Amniotic stem cell (primary cell): ENCODE measurements at places on chromosomes 11 and 22.

DNA sequence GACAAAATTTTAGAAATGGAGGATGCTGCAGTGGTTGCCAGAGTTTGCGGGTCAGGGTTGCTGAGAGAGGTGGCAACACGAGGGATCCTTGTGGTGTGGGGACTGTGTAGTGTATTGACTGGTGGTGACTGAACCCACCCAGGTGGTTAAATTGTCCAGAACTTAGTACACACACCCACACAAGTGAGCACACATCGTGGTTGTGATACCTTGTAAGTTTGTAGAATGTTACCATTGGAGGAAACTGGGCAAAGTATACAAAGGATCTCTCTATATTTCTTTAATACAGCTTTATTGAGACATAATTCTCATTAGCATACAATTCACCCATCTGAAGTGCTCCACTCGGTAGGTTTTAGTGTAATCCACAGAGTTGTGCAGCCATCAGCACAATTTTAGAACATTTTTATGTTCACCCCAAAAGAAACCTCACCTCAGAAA, 56.1 kb downstream of the MED15 start:
- no peak for DNase-seq

DNA sequence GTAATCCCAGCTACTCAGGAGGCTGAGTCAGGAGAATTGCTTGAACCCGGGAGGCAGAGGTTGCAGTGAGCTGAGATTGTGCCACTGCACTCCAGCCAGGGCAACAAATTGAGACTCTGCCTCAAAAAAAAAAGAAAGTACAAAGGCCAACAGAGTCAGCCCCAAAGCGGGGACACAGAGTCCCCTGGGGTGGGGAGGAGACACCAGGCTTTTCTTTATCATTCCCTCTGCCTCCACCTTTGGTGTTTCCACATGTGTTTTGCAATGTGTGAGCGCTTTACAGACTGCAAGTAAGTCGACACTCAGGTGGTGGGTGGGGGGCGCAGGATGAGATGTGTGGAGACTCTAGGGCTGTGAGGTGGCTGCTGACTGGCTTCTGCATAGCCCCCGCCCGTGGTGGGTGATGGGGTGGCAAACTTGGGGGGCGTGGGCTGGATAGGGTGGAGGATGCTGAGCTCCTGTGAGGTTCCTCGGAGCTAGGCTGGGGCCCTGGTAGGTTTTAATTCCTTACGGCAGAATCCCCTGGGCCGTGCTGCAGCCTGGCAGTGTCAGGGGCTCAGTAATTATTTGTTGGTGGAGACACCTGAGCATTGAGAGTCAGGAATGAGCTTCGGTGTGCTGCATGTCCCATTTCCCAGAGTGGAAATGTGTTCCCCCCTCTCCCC, 177.2 kb downstream of the CTTN start:
- DNase-seq, result no peak

GRCh38 chr11:130829920-130830511, 86.3 kb downstream of the SNX19 start:
- no peak for DNase-seq

GRCh38 chr22:35021161-35021560, 44.8 kb upstream of the ISX start:
- no peak for DNase-seq

DNA sequence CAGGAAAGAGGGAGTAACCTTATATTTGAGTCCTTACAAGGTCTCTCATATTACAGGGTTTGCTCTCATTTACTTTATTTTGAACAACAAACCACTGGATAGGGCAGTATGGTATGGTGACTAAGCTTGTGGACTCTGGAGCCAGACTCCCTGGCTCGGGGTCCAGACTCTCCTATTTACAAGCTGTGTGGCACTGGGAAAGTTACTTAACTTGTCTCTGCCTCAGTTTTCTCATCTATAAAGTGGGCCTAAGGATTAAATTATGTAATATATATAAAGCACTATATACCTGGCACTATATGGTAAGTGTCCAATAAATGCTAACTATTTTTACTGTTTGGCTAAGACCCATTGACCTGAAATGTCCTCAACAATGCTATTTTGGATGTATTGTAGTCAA, 1.7 kb upstream of the DCHS1 start:
- DNase-seq, result no peak

DNA sequence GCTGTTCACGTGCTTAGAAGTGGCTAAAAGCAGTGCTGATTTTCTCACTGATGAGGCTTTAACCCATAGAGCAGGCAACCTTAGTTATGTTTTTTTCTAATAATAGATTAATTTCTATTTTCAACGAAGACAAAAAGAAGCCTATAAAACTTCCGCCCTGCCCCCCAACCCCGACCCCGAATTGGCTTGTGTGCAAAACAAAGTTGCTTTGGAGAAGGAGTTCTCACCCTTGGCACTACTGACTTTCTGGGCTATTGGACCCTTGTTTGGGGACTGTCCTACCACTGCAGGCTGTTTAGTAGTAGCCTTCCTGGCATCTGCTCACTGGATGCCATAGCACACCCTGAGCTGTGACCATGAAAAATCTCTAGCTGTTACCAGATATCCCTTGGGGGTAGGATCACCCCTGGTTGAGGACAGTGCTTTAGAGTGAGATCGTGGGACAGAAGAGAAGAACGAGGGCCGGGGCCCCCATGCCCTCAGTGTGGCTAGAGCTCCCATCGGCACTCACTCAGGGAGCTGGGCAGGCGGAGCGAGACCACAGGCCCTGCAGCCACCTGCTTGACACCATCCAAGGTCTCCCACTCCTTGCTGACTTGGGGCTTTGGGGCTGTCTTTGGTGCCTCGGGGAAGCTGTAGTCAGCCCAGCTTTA, 16.9 kb downstream of the SLC37A2 start:
- no peak for DNase-seq

DNA sequence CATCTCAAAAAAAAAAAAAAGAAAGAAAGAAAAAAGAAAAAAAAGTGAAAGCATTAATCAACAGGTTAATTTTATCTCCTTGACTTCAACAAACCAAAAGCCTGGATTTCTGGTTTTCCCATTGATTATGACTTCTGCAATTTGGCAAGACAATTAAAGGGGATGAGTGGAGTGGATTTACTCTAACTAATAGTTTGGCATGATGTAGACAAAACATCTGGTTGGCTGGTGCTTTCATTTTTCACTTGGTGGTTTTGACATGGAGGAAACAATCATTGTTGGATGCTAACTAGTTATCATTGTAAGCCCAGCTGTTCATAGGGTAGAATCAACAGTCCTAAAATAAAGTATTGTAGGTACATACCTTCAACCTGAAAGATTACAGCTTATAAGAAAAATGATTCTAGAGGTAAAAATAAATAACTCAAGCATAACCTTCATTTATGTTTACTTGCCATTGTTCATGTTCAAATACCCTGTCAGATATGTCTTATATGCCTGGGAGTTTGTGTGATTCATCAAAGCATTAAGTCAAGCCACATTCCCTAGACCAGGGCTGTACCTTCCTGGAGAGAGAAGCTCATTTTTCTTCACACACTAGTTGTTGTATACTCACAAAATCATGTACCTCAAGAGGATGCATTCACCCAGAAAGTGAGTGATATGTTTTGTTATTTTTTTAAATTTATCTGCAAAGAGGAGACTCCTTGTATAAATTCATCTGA, 15.1 kb downstream of the FIBIN start:
- DNase-seq, result no peak

DNA sequence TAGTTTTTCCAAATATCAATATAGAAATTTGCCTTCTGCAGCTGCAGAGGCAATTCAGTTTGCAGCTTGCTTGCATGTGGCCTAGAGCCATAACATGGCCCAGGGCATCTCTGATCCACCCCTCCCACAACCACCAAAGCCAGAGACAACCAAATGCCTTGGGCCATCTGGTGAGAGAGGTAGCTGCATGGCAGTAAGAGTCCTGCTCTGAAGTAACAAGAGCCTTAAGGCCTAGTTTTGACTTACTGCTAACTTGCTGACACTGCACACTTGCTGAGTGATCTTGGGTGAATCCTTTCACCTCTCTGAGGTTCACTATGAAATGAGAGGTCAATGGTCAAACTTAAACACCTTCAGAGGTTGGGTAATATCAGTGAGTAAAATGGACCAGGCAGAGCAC, 4.9 kb upstream of the SPECC1L start:
- no peak for DNase-seq

- DNase-seq, result no peak
Observed at GRCh38 chr11:64518928-64519327, 72.1 kb upstream of the SLC22A12 start.

GRCh38 chr22:34696557-34696956, 369.4 kb upstream of the ISX start:
- no peak for DNase-seq
